Stimulated activated CD4-positive, alpha-beta T cell treated with anti-CD3 and anti-CD28 coated beads, TNF-alpha, amount 100 ng/mL, for 1 hour (primary cell): ENCODE measurements at places on chromosomes 6 and 20.

- DNase-seq: no peak
Measured at GRCh38 chr6:69106511-69106910, 471.4 kb downstream of the ADGRB3 start.

- no peak for DNase-seq
Measured at GRCh38 chr20:7392542-7393206, 547.6 kb downstream of the HAO1 start.

- DNase-seq: no peak
Measured at GRCh38 chr6:170286246-170286933, 4.5 kb downstream of the DLL1 start.

GRCh38 chr6:28743271-28743789 lies 180.5 kb downstream of the TRIM27 start:
- DNase-seq: no peak

GRCh38 chr20:50834599-50835005 lies 39.7 kb downstream of the BCAS4 start:
- no peak for DNase-seq

GRCh38 chr20:56795492-56795891 lies 166.4 kb downstream of the TFAP2C start:
- no peak for DNase-seq

GRCh38 chr6:18247002-18247401 lies 17.3 kb downstream of the DEK start:
- DNase-seq: no peak

DNA sequence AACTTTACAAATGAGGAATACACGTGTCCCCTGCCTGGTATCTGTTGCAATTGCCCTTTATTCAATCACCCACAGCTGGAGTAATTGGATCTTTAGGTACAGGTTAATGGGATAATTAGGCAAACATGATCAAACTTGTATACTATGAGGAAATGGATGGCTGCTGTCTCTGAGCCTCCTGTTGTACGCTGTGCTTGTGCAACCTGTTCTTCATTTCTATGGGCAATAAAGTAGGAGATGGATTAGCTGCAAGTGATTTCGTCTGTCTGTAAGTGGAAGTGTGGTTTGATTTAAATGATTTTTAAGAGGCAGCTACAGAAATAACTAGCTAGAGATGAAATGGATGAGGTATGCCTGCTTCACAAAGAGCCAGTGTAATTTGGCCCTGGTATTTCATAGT lies 474.1 kb downstream of the RNF144B start:
- DNase-seq: no peak

- no peak for DNase-seq
Measured at GRCh38 chr6:45026003-45026516, 302.1 kb upstream of the RUNX2 start.

GRCh38 chr6:169921853-169922824 lies 170.7 kb downstream of the ERMARD start:
- no peak for DNase-seq
